ENCODE measurements at places on chromosomes 6 and 20. TPM values are rescaled to one million over a fixed set of nuclear protein-coding genes. Genes with fewer than 3 reads are reported as not detected.

Gene CFB
- total RNA-seq, result 5.6 TPM

Gene MAP3K5
- 8.1 TPM for total RNA-seq

Gene EPPIN
- not detected for total RNA-seq

Gene SLC22A16
- not detected for total RNA-seq

Gene GRM4
- total RNA-seq, result 1.3 TPM

Gene TPBG
- 84.1 TPM for total RNA-seq

Gene OOEP
- total RNA-seq, result 10.6 TPM
